ENCODE measurements at places on chromosomes 5 and 9. TPM values are rescaled to one million over a fixed set of nuclear protein-coding genes. Genes with fewer than 3 reads are reported as not detected.

KCNV2 gene
- not detected for total RNA-seq

- H3K4me3 ChIP-seq = no peak overlapping the region
- DNase-seq = no peak
- no peaks in the 10 kb centered on the region for H3K27me3 ChIP-seq
- H3K4me1 ChIP-seq = no peaks in the 10 kb centered on the region
- H3K36me3 ChIP-seq = peaks cover 18% of the 10 kb centered on the region
These were observed 13.6 kb downstream of the FUBP3 start for GRCh38 chr9:130593020-130593419.

DNA sequence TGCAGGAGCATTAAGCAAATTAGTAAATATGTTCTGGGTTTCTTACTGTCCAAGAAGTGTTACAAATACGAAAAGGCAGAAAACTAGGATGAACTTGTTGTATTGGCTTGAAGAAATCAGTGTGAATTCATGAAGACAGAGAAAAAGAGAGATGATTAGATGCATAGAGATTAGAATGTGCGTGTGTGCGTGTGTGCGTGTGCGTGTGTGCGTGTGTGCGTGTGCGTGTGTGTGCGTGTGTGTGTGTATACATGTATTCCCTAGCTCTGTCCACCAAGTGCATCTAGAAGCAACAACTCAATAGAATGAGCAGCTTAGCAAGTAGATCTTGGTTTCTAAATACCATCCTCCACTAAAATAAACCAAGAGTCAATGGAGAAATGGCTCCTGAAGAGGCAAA is 41.5 kb downstream of the SMIM23 start:
- DNase-seq = no peak
- peaks cover 2% of the 10 kb centered on the region for H3K27me3 ChIP-seq
- H3K27ac ChIP-seq = no peak overlapping the region
- no peaks in the 10 kb centered on the region for H3K36me3 ChIP-seq

GRCh38 chr9:137865581-137866145 is 11.9 kb upstream of the CACNA1B start:
- H3K36me3 ChIP-seq = no peaks in the 10 kb centered on the region
- H3K4me3 ChIP-seq = no peak overlapping the region
- no peaks in the 10 kb centered on the region for H3K27me3 ChIP-seq
- no peak overlapping the region for H3K27ac ChIP-seq
- H3K4me1 ChIP-seq = no peaks in the 10 kb centered on the region

INSL6 gene
- not detected for total RNA-seq

- H3K27ac ChIP-seq = peak overlapping the region; percentile 89
- H3K36me3 ChIP-seq = peaks cover 16% of the 10 kb centered on the region
- H3K4me1 ChIP-seq = peaks cover 91% of the 10 kb centered on the region
These were observed 11.9 kb downstream of the EEIG1 start for GRCh38 chr9:127968700-127969383.

DNA sequence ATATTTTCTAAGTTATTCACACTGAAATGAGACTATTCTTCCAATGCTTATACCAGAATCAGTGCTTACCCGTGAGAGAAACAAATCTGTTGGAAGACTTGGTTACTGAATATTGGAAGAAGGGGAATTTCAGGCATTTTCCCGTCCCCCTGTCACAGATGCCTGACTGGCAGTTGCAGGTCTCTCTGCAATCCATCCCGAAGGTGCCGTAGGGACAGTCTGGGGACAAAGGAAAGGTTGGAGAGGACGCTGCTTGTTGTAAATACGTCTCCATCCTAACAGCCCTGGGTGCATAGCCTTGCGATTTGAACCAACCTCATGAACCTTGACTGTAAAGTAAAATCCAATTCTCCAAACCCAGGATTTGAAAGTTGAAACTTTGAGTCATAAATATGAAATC is 3.5 kb downstream of the ESM1 start:
- H3K4me1 ChIP-seq = peaks cover 34% of the 10 kb centered on the region
- no peak overlapping the region for H3K4me3 ChIP-seq
- no peak overlapping the region for H3K27ac ChIP-seq
- peaks cover 43% of the 10 kb centered on the region for H3K27me3 ChIP-seq
- DNase-seq = no peak
- H3K36me3 ChIP-seq = peaks cover 2% of the 10 kb centered on the region

DNA sequence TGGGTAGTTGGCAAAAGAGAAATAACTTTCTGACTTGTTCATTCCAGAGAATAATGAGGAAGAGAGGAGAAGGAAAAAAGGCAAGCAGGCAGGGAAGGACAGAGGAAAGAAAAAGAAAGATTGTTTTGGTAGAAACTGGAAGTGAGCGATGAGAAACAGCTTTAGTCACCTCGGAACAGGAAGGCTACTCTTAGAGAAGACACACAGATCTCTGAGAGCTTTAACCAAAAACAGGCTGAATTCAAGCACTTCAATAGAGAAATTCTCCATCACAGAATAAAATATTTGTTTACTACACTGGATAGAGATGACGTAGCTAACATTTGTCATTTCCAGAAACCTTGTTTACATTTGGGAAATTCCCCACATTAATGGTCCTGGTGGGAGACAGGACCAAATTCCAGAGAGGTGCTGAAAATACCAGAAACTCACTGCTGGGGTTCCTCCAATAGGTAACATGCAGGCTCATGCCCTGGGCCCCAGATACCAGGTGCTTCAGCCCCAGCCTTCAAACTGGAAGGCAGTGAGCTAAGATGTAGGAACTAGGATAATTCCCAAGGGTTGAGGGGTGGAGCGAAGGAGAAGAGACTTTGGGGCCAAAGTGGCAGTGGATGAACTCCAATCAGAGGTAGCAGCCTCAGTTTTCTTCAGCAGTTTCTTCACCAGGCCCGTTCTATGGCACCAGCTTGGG is 227.7 kb upstream of the GRAMD2B start:
- DNase-seq = no peak
- H3K27ac ChIP-seq = no peak overlapping the region
- H3K4me3 ChIP-seq = no peak overlapping the region
- no peaks in the 10 kb centered on the region for H3K27me3 ChIP-seq
